Psoas muscle (tissue), 8 donors: ENCODE measurements at places on chromosomes 11 and 22.
A peak's percentile ranks its signal among the peaks of the same experiment; 100 is the strongest.

DNA sequence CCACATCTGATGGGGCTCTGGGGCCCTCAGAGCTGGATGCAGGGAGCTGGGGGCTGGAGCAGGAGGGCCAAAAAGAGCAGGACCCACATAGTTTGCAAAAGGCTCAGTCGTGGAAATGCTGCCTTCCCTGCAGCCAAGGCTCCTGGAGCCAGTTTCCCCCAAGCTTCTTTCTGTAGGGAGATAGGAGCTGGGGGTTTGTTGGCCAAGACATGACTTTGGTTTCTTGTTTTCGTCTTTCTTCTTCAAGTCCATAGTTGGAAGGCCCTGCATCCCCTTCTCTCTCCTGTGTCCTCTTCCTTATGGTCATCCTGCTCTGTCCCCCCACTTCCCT lies 36.3 kb downstream of the IGF2 start:
- no peak for DNase-seq

DNA sequence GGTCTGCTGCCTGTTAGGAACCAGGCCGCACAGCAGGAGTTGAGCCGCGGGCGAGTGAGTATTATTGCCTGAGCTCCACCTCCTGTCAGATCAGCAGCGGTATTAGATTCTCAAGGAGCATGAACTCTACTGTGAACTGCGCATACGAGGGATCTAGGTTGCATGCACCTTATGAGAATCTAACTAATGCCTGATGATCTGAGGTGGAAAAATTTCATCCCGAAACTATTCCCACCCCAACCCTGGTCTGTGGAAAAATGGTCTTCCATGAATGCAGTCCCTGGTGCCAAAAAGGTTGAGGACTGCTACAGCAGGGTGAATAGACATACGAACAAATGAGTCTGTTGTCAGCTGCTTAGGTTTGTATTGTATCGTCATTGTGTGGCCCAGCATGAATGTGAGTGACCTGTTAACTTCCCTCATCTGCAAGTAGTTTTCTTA lies 29.8 kb downstream of the RNF141 start:
- DNase-seq, result no peak

DNA sequence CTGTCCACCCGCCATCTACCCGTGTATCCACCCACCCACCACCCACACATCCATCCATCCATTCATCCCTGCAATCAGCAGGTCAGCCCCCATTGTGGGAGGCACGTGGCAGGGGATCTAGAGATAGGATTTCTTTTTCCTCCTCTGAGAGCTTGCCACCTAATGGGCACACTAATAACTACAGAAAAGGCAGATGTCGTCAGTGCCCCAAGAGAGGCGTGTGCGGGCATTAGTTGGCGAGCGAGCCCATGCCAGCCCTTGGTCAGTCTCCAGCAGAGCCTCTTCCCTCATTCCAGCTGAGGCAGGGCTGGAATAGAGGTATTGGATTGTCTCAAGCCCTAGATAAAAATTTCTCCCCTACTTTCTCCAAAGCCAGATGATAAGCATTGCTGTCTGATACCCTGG lies 9.7 kb downstream of the USP2 start:
- DNase-seq, result peak; percentile 88

DNA sequence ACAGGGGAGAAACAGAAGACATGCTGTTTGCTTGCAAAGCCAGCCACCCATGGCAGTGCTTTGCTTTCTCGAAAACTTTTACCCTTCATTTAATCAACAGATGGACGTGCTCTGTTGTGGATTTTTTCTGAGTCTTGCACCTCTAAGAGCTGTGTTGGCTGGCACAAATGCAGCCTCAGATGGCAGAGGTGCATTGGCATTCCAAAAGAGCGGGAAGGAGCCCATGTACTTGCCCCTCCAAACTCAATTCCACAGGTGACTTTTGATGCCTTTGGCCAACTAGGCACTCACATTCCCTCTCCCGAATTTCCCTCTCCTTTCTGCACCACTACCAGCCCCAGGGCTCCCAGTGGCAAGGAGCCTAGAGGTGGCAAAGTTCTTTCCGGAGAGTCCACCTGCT lies 1.2 kb downstream of the KIRREL3 start:
- DNase-seq, result no peak

- peak; percentile 27 for DNase-seq
Measured at GRCh38 chr11:84890676-84891075, 736.5 kb downstream of the DLG2 start.

DNA sequence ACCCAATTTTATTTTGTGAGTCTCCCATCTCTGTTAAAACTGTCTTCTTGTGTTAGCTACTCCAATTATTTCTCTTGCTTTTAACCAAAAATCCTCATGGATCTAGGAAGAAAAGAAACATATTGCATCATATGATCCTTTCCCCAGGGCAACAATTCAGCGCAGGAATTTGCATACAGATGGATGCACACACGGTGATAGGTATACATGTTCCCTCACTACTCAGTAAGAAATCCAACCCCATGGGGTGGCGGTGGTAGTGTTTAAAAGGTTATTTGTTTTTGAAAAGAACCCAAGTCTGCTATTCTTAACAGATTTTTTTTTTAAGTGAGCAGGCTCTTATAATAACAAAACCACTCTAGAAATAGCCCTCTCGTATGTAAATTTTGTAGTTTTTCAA lies 4.2 kb upstream of the SYN3 start:
- no peak for DNase-seq

DNA sequence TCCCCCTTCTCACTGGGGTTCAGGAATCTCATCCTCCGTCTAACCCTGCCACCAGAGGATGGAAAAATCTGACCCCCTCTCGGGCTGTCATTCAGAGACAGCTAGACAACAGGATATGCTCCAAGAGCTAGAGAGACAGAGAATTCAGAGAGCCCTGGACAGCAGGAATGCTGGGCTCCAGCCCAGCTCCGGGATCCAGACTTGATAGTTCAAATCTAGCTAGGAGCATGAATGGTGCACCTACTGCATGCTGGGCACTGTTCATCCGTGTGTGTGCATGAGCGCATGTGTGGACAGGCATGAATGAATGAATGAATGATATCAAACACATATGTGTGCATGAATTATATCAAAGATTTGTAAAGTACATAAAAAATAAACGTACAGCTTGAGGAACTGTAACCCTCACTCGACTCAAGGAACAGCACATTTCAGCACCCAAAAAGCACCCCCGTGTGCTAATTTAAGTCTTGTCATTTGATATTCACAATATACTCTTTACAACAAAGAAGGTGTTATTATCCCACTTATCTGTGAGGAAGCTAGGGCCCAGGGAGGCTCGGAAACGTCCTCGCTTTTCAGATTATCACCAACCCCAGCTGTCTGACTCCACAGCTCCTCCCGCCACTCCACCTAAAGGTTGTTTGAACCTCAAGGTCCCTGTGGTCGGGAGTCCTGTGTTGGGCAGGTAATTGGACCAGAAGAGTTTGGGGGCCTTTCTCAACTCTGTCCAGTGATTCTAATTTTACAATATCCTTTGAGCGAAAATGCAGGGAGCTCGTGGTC lies 640 bp upstream of the VSIG10L2 start:
- DNase-seq, result no peak

GRCh38 chr22:27829620-27830019 lies 28.1 kb upstream of the MN1 start:
- DNase-seq, result no peak

DNA sequence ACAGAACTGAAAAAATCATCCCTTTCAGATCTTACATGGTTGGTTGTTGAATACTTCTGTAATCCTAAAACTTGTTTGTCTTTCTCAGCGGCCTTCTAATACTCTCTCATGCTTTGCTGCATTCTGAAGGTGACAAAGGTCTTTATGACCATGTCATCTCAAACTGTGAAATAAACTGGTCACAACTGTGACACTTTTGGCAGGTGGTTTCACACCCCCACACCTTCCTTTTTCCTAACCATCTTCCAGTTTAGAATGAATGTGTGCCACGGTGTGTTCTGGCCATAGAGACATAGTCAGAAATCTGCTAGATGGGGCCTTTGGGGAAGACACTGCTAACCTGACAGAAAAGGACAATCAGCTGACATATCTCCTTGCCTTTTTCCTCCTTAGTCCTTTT lies 14.7 kb upstream of the RFPL3 start:
- no peak for DNase-seq

GRCh38 chr11:6362185-6362872 lies 27.9 kb upstream of the SMPD1 start:
- DNase-seq, result peak; percentile 80

- DNase-seq, result no peak
Measured at GRCh38 chr11:35255514-35255913, 116.5 kb downstream of the CD44 start.

- no peak for DNase-seq
Measured at GRCh38 chr22:35440129-35440528, 40.2 kb downstream of the MCM5 start.

DNA sequence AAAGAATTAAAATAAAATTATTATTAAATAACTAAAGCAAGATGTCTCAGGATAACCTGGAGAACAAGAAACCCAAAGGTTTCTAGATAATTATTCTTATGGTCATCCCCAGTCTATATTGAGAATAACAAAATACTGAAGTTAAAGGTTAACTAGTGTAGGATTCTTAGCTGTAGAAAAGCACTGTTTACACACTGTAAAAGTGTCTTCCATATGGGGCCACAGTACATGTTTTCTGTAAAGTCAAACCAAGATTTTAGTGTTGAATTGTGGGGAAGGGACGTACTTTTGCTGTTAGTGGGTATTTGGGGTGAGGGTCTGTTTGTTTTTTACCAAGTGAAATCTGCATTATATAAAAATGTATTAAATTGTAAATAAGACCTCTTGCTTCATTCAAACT lies 47.5 kb upstream of the SOX6 start:
- DNase-seq, result no peak

DNA sequence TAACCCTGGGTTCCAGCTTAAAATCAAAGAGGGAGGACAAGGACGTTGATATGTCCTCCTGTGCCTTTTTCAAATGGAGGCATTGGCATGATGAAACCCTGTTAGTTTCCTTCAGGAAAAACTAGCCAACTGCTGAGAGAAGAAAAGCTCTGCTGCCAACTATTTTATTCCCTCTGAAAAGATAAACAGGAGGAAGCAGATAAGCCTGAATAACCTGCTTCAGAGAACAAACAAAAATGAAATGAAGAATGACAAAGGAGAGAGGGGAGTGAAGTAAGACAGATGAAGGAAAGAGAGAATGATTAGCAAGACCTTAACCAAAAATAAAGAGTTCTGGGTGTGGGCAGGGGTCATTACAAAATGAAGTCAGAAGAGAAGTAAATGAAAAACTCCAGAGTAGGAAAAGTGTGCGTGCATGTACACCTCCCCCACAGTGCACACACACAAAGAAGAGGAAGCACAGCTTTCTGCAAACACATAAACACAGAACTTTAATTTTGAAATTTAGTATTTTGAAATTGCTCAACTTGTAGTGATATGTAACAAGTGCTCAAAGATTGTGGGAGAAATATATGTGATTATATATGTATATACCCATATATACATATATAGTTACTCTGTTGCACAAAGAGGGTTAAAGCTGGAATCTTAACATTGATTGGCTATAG lies 332.2 kb downstream of the LUZP2 start:
- DNase-seq, result no peak

DNA sequence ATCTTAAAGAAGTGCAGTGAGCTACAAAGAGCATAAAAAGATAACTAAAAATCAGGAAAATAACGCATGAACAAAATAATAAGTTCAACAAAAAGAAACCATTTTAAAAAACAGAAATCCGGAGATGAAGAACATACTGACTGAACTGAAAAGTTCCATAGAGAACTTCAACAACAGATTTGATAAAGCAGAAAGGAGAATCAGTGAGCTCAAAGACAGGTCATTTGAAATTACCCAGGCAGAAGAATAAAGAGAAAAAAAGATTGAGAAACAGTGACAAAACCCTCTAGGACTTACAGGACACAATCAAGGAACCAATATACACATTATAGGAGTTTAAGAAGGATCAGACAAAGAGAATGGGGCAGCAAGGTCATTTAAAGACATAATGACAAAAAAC lies 334.3 kb downstream of the NTM start:
- no peak for DNase-seq

GRCh38 chr11:82195283-82195682 lies 538.4 kb downstream of the FAM181B start:
- no peak for DNase-seq
